ENCODE measurements at places on chromosomes 13 and 19.

- DNase-seq: no peak
These were observed 178.4 kb downstream of the MYO16 start for GRCh38 chr13:108807841-108808240.

GRCh38 chr13:38530492-38530891 is 156.4 kb upstream of the FREM2 start:
- DNase-seq: no peak

- no peak for DNase-seq
These were observed 36.4 kb downstream of the ATP11A start for GRCh38 chr13:112726016-112726767.

DNA sequence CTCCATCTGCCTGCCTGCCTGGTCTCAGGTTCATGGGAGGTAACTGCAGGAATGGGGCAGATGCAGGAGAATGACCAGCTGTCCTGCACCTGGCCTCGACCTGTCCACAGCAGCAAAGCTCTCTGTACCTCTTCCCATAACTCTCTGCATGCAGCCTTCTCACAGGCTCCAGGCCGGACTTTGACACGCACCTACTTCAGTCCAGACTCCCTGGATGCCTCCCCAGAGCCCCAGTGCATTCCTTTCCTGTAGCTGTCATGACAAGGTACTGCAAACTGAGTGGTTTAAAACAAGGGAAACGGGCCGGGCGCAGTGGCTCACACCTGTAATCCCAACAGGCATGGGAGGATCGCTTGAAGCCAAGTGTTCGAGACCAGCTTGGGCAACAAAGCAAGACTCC is 3.3 kb downstream of the NANOS2 start:
- no peak for DNase-seq

DNA sequence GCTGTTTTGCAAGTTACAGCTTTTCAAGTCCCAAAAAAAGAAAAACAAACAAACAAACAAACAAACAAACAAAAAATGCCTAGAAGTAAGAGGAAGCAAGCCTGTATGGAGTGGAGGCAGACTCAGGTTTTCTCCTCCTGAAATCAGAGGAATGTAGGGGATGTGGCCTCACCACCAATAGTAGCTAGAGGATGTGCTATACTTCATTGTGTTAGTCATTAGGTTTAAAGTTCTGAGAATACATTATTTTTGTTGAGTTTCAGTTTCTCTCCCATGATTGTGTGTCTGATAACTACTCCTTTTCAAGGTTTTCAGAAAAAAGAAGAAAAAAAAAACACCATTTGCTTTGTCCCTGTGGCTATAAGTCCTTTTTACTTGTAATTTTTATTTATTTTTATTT is 524.5 kb downstream of the GPC6 start:
- no peak for DNase-seq

GRCh38 chr13:20258963-20259288 is 26.8 kb upstream of the GJB6 start:
- no peak for DNase-seq

DNA sequence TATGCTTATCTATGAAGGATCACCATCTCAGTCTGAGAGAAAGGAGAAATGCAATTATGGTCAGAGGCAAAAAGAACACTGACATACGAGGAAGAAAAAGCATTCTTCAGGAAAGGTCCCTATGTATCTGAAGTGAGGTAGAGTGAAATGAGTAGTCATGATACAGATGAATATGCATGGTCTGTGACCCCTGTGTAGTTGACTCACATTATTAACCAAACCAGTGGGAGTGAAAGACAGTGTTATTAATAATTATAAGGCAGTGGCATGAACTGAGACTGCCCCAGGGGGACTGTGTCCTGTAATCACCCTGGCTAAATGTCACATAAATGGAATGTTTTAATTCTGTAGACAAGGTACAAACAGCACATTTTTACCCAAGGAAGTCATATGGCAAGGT is 1320.2 kb upstream of the PCDH9 start:
- no peak for DNase-seq

DNA sequence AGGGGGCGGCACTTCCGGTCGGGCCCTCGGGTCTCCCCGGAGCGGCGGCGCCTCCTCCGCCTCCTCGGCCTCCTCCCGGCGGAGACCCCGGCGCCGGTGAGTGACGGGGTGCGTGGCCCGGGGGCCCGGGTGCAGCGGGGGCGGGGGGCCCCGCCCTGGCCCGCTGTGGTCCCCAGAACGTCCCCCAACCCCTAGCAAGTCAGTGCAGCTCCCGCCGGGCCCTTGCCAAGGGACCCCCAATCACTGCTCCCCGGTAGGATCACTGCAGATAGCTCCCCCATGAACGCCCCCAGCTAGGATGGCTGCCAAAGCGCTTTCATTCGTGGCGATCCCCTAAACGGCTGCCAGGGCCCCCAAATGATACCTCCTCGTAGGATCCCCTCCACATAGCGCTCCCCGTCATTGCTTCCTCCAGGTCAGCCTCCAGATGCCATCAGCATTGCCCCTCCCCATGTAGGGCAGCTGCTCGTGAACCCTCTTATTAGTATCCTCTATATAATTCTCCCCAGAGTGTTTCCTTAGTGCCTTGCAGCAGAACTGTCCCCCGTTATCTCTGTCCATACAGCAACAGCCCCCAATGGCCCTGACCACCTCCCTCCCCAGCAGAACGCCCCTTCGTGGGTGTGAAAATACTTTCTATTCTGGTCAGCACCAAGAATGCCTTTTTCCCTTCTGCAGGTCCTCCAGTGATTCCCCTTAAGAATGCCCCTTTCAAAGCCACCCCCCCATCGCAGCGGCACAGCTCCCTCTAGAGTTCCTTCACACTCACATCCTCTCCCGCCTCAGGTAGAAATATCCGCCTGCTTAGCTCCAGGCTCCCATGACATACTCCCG is at the start of gene ZNF865:
Gene ZNF865 (plus strand): TSS at position 11 of the 834 bp plus-strand sequence. CDS start 7,972 bp downstream, outside the sequence.
- peak; percentile 29 for DNase-seq
